HAP-1 (cell line): ENCODE measurements at places on chromosomes 7 and 10.
A peak's percentile ranks its signal among the peaks of the same experiment; 100 is the strongest.

GRCh38 chr10:8060010-8060703 lies 5.7 kb downstream of the GATA3 start:
- peak; percentile 50 for DNase-seq

GRCh38 chr10:23015021-23015707 lies 80.2 kb upstream of the MSRB2 start:
- no peak for DNase-seq

DNA sequence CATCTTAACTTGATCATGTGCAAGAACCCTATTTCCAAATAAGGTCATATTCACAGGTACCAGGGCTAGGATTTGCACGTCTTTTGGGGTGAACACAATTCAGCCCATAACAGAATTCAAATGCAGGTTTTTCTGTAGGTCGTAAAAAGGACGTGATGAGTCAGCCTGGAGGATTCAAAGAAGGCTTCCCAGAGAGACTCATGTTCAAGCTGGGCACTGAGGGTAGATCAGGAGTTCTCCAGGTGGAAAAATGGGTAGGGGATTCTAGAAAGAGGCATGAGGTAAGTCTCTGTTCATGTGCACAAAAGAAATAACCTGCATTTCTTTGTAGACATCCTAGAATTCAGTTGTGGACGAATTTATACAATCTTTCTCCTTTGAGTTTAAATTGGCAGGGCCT lies 160.4 kb downstream of the RPS24 start:
- no peak for DNase-seq

DNA sequence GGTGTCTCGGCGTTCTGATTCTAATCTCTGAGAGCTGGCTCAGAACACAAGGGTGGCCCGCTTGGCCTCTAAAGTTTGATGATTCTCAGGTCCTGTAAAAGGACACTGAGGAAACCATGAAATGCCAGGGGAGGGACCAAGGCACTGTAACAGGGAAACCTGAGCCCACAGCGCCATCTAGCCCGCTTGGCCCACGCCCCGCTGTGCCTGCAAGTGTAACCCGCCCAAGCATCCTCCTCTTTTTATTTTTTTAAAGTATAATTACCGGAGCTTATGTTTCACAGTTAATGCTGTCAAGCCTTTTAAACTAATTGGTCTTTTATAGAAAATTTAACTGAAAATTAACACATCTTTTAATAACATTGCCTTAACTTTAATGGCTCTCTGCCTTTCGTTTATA lies 734.7 kb downstream of the KCNMA1 start:
- peak; percentile 34 for DNase-seq

GRCh38 chr10:35552650-35553342 lies 52.3 kb upstream of the GJD4 start:
- no peak for DNase-seq

DNA sequence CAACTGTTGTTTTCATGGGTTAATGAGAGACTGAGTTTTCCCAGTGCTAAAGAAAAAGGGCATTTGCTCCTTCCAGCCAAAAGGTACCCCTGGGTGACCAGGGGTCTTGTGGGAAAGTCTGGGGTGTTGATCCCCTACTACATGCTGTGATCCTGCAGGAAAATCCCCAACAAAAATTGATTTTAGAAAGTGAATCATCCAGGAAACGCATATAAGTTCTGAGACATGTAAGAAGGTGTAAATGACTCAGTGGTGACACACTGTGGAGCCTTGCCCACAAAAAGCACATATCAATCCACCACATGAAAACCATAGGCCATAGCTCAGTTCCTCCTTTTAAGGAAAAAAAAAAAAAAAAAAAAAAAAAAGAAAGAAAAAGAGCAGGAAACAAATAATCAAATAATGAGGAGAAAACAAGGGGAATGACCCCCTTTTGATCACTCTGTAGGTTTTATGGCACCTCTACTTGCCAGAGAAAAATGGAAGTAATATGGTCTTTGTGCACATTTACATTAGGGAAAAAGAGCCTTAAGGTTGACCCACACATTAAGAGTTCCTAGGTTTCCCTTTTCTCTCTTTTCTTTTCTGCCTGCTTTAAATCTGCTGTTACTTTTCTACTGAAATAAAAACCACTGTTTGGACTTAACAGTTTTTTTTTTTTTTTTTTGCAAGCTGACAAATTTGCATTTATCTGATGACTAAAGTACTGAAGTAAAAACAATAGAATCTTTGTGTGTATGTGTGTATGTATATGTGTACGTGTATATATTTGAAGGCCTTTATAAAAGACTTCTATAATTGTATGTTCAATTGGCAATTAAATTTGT lies 386.0 kb downstream of the KIF20B start:
- peak; percentile 59 for DNase-seq

DNA sequence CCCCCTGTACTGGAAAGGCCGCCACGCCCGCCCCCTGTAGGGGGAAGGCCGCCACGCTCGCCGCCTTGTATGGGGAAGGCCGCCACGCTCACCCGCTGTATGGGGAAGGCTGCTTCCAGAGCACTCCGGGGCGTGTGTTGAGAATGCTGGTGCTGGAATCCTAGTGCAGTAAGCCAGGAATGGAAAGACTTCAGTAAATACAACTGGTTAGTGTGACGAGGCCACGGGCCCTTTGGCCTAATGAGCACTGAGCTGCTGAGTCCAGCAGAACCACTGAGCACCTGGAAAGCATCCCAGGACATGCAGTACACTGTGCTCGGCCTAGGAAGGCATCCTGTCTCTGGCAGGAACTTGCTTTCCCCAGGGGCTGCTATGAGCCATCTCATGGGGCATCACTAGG lies 398.9 kb downstream of the PTPRN2 start:
- no peak for DNase-seq

GRCh38 chr7:135939261-135939812 lies 37.8 kb downstream of the MTPN start:
- no peak for DNase-seq

DNA sequence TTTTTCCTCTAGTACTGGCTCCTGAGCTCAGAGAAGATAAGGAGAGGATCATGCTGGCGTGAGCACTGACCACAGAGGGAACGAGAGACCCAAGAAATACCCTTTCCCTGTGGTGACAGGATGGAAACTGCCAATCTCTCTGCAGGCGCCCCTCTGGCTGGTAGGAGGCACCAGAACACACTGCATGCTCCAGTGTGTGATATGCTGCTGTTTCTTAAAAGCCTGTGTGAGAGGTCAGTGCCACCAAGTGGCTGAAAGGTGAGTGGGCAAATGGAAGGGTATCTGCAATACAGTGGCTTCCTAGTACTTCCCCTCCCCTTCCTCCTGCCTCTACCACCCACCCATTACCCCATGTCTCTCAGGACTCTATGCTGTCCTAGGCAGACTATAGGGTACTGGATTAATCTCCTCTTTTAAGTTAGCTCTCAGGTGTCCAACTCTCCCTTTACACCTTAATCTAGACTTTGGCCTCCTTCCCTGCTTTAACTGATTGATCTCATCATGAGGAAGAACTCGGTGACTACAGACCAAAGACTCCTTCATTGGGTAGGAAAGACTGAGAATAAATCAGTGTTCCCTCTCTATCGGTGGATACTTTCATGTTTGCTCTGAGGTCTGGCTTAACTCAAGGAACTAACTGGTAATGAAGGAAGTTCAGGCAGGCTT lies 283.6 kb downstream of the ADRA2A start:
- peak; percentile 18 for DNase-seq

- no peak for DNase-seq
Measured at GRCh38 chr10:130461631-130462030, 325.4 kb downstream of the GLRX3 start.

GRCh38 chr7:91193141-91193540 lies 71.1 kb upstream of the FZD1 start:
- no peak for DNase-seq

DNA sequence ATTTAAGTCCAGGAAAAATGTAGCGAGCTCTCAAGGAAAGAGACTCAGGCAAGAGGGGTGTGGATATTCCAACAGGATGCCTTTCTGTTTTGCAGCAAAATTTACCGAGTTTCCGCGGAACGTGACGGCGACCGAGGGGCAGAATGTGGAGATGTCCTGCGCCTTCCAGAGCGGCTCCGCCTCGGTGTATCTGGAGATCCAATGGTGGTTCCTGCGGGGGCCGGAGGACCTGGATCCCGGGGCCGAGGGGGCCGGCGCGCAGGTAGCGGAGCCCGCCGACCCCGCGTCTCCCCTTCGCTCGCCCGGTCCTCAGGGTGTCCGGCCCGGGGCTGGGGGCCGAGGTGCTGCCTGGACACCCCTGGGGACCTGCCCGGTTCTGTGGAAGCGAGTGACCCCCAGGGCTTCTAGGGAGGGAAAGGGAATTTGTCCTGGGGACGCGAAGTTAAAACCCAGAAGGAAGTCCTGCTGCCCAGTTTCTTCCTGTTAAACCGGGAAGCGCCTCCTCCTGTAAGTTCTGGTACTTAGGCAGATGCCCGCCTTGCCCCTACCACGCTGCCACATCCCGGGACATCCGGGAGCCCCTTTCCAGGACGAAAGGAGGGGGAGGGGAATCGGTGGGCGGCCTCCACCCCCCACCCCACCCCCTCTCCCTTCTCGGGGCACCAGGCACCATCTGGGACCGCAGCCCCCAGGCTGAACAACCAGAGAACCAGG lies 2.5 kb downstream of the VSTM2A start:
- no peak for DNase-seq

- no peak for DNase-seq
Measured at GRCh38 chr10:31524460-31524859, 205.4 kb downstream of the ZEB1 start.

GRCh38 chr7:150955519-150956394 lies 22.4 kb downstream of the KCNH2 start:
- peak; percentile 64 for DNase-seq

DNA sequence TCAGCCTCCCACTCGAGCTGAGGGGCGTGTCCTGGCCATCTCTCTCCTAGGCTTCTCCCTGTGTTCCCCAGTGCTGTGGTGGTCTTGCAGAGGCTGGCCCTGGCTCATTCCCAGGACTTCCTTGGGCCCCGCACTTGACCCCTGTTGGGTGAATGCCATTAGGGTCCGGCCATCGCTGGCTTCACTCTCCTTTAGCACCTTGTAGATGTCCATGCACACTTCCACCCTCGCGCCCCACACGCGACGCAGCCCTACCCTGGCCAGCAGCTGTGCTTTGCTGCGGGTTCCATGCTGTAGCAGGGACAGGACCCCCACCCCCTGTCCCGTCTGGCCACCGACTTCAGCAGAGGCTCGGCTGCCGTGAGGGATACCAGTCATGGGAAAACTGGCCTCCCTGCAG lies 46.3 kb downstream of the PITRM1 start:
- no peak for DNase-seq

DNA sequence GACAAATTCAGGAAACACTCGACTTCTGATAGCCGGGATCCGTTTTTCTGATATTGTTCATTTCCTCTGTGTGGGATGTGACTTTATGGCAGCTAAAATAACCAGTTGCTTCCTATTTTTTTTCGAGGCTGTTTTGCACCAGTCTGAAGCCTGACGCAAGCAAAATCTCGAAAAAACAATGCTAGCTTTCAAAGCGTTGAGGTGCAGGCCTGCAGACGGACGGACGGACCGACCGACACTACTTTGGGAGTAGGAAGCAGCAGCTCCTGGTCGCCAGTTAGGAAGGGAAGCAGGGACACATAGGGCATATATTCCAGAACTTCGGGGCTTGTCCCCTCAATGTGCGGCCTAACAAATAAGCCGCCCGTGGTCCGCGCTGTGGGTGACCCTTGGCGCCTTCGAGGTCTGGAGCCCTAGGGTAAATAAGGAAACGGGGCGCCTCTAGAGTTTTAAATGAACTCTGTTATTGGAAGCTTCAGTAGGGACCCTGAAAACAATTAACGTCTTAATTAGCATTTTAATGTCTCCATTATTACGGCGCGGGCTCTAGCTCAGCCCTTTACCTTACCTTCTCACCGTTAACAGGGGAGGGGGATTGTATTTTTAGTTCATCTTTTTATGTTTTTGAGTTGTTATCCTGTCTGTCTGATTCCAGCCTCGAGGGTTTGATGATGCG lies 1.3 kb downstream of the HHEX start:
- peak; percentile 41 for DNase-seq

DNA sequence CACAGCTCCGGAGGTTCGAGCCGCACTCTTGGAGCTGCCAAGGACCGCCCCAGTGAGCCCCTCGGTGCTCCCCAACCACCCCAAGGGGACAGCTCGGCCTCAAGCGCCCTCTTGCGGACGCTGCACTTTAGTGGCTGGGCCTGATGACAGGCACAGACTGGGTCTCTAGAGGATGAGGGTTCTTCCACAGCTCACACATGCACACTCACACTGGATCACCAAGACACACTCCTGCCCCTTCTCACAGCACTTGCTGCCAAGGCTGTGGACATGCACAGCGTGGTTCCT lies 2.1 kb downstream of the RET start:
- DNase-seq, result peak; percentile 78

- no peak for DNase-seq
Measured at GRCh38 chr7:152568972-152569371, 107.0 kb downstream of the XRCC2 start.

- peak; percentile 93 for DNase-seq
Measured at GRCh38 chr7:138161600-138162081, 85.4 kb downstream of the AKR1D1 start.

- DNase-seq, result peak; percentile 88
Measured at GRCh38 chr7:102093599-102094315, 192.9 kb upstream of the SH2B2 start.

GRCh38 chr7:106476751-106477150 lies 184.2 kb downstream of the CCDC71L start:
- no peak for DNase-seq

- no peak for DNase-seq
Measured at GRCh38 chr10:35561715-35562114, 43.4 kb upstream of the GJD4 start.

GRCh38 chr10:122047560-122047959 lies 58.6 kb downstream of the TACC2 start:
- DNase-seq, result no peak

DNA sequence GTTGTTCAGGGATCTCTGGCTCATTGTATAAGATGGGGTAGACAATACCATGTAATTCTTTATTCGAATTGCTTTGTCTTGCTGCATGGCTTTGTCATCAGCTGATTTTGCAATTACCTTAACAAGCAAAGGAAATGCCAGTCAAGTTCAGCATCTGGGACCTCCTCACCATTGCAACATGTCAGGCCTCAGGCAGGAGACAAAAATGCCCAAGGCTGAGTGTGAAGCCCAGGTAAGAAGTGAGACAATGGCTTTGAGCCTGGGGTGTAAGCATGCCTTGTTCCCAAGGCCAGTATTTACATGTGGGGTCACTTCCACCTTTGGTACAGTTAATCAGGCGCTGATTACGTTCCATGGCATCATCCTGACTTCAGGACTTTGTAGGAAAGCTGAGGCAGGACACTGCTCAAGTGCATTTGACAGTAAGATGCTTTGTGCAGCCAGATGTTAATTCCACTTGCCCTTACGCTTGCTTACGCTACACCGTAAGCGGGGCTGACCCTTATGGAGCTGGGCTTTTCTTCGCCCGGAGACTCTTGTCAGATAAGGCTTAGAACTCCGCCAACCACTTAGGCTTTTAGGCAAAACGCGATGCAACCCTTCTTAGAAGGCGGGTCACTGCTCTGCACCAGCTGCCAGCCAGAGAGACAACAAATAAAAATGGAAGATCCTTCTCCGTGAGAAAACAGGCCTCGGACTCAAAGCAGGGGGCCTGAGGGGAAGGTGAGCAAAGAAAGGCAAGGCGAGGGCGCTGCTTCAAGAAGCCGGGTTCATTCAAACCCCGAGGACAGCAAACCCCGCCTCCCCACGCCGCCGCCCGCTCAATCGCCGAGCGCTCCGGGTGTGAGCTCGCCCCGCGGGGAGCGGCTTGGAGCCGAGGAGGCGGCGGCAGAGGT lies 1.3 kb upstream of the SP4 start:
- DNase-seq, result no peak

GRCh38 chr10:4538016-4538415 lies 288.0 kb upstream of the AKR1E2 start:
- no peak for DNase-seq

GRCh38 chr7:23431702-23432199 lies 38.5 kb downstream of the IGF2BP3 start:
- peak; percentile 46 for DNase-seq
